Stimulated activated CD4-positive, alpha-beta T cell treated with anti-CD3 and anti-CD28 coated beads, Interleukin-2, amount 100 ng/mL, for 24 hours (primary cell): ENCODE measurements at places on chromosomes 12 and 14.
A peak's percentile ranks its signal among the peaks of the same experiment; 100 is the strongest.

- no peak for DNase-seq
Measured at GRCh38 chr12:19248929-19249602, 119.5 kb downstream of the PLEKHA5 start.

GRCh38 chr12:115930336-115930735 lies 347.2 kb downstream of the MED13L start:
- DNase-seq = no peak

GRCh38 chr14:61585598-61586543 lies 109.4 kb upstream of the HIF1A start:
- no peak for DNase-seq

- DNase-seq = no peak
Measured at GRCh38 chr12:88677464-88677863, 97.2 kb upstream of the KITLG start.

GRCh38 chr12:109863847-109864712 lies 16.3 kb downstream of the GLTP start:
- DNase-seq = no peak

GRCh38 chr14:102275866-102276265 lies 29.1 kb downstream of the MOK start:
- DNase-seq = no peak

GRCh38 chr12:5520831-5521230 lies 88.9 kb downstream of the NTF3 start:
- no peak for DNase-seq

DNA sequence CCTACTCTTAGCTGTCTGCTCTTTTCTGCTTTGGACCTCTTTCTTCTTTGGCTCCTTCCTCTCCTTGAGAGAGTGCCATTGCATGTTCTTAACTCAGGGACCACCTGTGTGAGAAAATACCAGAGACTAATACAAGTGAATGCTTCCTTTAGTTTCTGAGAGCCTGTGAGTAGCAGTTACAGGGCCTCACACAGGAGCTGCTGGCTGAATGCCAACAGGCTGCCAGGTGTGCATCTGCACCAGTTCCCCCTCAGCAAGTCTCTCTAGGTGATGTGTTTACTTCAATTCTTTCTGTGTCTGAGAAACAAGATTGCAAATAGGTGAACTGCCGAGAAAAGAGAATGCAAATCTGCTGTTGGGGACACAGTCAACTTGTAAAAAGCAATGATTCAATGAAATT lies 108.2 kb downstream of the STXBP6 start:
- no peak for DNase-seq

- no peak for DNase-seq
Measured at GRCh38 chr14:37089410-37089809, 83.0 kb downstream of the SLC25A21 start.

- no peak for DNase-seq
Measured at GRCh38 chr12:71551529-71551928, 111.9 kb downstream of the LGR5 start.

GRCh38 chr12:4288296-4289131 lies 15.0 kb downstream of the CCND2 start:
- DNase-seq = no peak

- no peak for DNase-seq
Measured at GRCh38 chr14:49915085-49915484, 22.2 kb downstream of the ARF6 start.

DNA sequence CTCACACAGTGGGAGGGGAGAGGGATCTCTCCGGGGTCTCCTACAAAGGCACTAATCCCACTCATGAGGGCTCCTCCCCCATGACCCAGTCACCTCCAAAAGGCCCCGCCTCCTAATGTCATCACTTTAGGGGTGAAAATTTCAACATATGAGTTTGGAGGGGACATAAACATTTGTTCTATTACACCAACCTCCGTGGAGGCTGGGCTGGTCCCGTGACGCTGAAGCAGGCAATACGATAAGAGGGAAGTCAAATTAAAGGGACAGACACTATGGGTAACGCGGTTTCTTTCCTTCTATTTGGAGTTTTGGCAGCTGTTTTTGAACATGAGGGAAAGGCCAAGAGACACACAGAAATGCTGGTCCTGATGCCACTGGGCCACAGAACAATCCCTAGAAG lies 175.7 kb upstream of the VASH1 start:
- DNase-seq = no peak

GRCh38 chr14:79915406-79915805 lies 295.9 kb downstream of the DIO2 start:
- no peak for DNase-seq

DNA sequence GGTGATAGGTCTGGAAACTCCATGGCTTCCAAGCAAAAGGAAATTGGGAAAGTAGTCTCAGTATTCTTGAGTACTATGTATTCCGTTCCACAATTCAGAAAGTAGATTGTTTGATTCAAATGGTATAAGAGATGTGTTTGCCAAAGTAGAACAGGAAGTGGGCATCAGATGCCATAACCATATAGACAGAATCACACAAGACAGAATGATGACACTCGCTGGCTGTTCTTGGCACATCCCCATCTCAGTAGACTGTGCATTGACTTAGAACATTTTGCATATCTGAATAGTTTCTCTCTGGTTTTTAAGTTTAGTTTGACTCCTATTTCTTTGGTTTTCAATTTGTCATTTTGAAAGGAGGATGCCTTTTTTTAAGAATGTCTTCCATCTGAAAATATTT lies 221.1 kb upstream of the RGS6 start:
- DNase-seq = no peak

DNA sequence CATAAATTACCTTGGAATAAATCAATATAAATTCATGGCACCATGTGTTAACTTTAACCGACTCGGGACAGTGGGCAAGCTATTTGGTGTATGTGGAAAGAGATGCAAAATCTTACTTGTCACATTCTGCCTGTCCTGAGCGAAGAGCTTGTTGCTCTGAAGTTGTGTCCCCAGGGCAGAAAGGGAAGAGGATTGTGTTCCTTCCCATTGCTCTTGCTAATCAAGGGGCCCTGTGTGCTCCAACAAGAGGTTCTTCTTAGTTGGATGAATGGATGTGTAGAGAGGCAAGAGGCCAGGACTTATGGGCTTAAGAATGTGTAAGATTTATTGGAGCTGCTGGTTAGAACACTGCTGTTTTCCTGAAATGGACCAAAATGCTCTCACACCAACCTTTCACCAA lies 36.5 kb upstream of the FRS2 start:
- DNase-seq = no peak

DNA sequence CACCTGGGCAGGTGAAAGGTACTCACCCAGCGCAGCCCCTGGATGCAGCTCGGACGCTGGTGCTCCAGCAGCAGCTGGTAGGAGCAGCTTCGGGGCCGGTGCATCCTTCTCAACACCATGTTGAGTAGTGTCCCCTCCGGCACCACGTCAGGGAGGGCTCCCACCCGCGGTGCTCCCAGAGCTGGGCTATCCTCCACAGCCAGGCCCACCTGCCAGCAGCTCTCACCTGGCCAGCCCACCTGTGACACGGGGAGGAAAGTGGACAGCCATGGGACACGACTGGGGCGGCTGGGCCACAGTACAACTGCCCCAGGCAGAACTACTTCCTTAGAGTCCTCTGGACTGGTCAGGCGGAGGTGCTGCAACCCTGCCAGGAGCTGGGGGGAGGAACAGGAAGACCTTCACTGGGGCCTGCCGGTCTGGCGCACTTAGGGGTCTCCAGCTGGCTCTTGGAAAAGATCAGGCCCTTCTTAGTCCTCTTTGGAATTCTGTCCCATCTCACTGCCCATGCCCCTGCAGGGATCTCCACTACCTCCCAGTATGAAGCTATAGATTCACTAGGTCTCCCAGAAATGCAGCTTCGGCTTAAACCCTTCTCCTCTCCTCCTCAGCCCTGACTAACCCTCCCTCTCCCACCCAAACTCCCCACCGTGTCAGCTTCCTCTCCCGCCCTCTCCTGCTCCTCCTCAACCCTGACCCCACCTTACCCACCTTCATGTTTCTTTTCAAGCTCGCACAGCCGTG lies 668 bp downstream of the RAPGEF3 start:
- DNase-seq = no peak

DNA sequence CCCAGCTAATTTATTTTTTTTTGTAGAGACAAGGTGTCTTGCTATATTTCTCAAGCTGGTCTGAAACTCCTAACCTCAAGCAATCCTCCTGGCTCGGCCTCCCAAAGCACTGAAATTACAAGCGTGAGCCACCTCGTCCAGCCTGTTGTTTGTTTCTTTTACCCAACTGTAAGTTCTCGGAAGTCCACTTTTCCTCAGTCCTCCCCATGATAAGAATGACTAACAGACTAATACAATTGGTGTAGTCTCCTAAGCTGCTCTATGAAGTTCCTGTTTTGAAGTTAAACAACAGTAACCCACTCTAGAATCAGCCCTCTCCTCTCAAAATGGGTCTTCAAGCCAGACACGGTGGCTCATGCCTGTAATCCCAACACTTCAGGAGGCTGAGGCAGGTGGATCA lies 36.5 kb downstream of the HIGD1C start:
- DNase-seq = no peak

- no peak for DNase-seq
Measured at GRCh38 chr12:52522346-52523011, 2.3 kb upstream of the KRT5 start.

DNA sequence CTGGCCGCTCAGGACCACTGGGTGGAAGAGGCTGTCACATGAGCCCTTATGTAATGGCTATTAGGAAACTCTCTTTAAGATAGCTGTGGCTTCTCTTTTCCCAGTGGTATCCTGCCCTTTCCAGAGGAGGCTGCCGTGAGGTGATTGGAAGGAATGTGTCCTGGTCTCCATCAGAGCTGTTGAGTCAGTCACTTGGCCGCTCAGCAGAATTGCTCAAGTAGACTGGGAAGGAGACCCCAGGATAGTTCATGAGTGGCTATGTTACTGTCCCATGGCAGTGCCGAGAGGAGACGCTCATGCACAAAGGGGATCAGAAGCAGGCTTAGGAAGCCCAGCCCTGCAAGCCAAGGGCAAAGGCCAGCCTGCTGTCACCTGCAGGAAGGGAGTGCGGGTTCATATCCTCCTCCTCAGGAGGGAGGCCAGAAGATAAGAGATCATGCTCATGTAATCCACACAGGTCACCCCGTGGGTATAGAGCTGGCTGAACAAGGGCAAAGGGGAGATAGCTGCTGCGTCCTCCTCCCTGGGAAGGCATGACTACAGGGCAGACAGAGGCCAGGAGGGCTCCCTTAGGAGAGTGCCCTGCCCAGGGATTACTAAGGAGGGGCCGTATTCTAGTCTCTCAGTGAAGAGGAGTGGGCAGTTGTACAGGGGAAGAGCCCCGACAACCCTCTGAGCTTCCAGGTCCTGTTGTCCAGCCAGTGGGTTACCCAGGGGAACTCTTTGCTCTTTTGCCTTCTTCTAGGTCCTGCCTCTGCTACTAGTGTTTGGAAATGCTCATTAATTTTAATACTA lies 137.0 kb upstream of the MAX start:
- DNase-seq = no peak

DNA sequence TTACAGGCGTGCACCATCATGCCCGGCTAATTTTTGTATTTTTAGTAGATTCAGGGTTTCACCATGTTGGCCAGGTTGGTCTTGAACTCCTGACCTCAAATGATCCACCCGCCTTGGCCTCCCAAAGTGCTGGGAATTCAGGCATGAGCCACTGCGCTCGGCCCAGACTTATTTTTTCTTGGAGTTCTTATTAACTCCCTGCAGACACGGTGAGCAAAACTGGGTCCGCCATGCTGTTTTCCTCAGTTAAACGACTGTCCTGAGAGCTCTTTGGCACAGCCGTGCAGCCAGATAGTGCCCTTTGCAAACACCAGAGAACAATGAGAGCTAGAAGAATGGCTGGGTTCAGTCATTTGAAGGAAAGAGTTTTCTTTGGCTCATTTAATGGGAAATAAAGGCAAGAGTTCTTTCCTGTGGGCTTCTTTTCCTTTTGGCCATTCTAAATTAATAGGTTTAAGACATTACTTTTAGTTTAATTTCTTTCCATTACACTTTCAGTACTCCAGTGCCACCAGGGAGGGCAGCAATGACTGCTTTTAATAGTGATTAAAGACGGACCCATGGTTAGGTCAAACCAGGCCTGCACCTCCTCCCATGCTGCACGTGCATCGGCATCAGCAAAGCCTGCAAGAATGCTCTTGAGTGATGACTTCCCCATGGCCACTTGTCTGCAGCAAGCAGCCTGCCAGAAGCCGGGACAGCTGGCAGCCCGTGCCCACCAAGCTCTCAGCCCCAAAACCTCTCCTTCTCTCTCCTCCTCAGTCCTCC lies 60.7 kb downstream of the VCPKMT start:
- DNase-seq = no peak

DNA sequence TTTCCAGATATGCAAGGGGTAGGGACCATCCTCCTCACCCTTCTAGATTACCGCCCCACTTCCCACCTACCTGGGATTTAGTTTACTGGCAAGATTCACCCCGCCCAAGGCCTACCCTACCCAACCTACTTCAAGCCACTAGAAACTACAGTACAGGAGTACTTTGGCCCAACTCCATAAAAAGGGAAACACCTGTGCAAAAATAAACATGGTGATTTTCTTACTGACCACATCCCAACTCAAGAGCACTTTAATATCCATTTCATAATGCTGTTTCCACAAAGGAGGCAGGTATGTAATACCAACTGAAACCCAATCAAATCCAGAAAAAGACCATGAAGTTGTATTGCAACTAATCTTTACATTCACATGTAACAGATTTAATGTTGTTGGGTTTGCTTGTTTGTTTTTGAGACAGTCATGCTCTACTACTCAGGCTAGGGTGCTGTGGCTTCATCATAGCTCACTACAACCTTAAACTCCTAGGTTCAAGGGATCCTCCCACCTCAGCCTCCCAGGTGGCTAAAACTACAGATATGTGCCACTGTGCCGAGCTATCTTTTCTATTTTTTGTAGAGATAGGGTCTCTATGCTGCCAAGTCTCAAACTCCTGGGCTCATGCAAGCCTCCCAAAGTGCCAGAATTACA lies 41.7 kb upstream of the RAP1B start:
- no peak for DNase-seq

- peak; percentile 93 for DNase-seq
Measured at GRCh38 chr14:50860478-50861086, 11.3 kb upstream of the ABHD12B start.

GRCh38 chr14:92033906-92034687 lies 5.8 kb downstream of the TRIP11 start:
- DNase-seq = no peak

- no peak for DNase-seq
Measured at GRCh38 chr12:11543457-11544158, 105.9 kb upstream of the ETV6 start.

DNA sequence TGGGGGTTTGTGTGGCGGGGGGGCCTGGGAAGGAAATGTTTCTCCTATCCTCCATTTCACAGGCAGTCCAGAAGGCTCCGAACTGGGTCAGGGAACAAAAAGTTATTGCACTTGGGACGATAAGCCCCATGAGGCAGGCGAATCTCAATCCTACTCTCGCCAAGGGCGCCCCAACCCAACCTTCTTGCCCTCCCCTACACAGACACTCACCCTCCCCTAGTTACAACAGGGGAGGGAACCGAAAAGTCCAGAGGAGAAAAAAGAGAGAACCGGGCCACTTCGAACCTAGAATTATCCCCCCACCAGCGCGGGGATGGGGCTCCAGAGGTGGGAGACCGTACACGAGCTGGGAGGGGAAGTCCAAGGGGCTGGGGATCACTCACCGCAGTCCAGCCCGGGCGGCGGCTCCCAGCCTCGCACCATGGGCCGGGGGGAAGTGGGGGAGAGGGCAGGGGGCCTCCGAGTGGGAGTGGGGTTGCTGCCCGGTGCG lies 357 bp downstream of the HOMEZ start:
- DNase-seq = no peak

GRCh38 chr12:118164798-118165486 lies 29.0 kb downstream of the PEBP1 start:
- no peak for DNase-seq
